A549 treated with ZK216348 at 1 μM for 4 hours (cell line): ENCODE measurements at places on chromosomes 3 and 15. TPM values are rescaled to one million over a fixed set of nuclear protein-coding genes. Genes with fewer than 3 reads are reported as not detected.

The SI gene
- total RNA-seq = not detected in 5 replicates

The HOMER2 gene
- 15.2 to 19.3 TPM (median 15.5 TPM) in 5 replicates for total RNA-seq

The TUSC7 gene
- not detected in 5 replicates for total RNA-seq

The CCDC39 gene
- total RNA-seq = not detected in 5 replicates

The ZIC4 gene
- not detected in 5 replicates for total RNA-seq

The MAGEF1 gene
- 23.4 to 29.4 TPM (median 28.7 TPM) in 5 replicates for total RNA-seq

The MESP2 gene
- total RNA-seq = 0.44 to 0.95 TPM (median 0.65 TPM) in 4 of 5 replicates, not detected in the other

The SHQ1 gene
- total RNA-seq = 16.2 to 22.7 TPM (median 17.4 TPM) in 5 replicates

The SIDT1 gene
- total RNA-seq = 0.42 to 0.90 TPM (median 0.58 TPM) in 5 replicates

The ZCWPW2 gene
- not detected in 5 replicates for total RNA-seq

The SNTN gene
- total RNA-seq = not detected in 5 replicates

The ZNF619 gene
- 1.6 to 2.8 TPM (median 1.8 TPM) in 5 replicates for total RNA-seq

The FBXL2 gene
- total RNA-seq = 6.4 to 9.5 TPM (median 8.6 TPM) in 5 replicates

The SCAANT1 gene
- total RNA-seq = not detected in 5 replicates

The STAB1 gene
- 0.09 to 0.14 TPM in 2 of 5 replicates, not detected in the others for total RNA-seq

The FBXO40 gene
- not detected in 5 replicates for total RNA-seq

The RETNLB gene
- total RNA-seq = not detected in 5 replicates

The GHSR gene
- not detected in 5 replicates for total RNA-seq

The TNNC1 gene
- 0.87 to 2.3 TPM (median 1.2 TPM) in 5 replicates for total RNA-seq

The CALML4 gene
- total RNA-seq = 6.7 to 9.2 TPM (median 8.0 TPM) in 5 replicates

The HTR3E gene
- not detected in 5 replicates for total RNA-seq

The INKA1 gene
- total RNA-seq = 1.1 to 3.0 TPM (median 2.3 TPM) in 5 replicates

The STRIT1 gene
- total RNA-seq = not detected in 5 replicates

The KLF15 gene
- total RNA-seq = 0.11 to 0.30 TPM (median 0.13 TPM) in 5 replicates

The KBTBD13 gene
- not detected in 5 replicates for total RNA-seq

The TAMM41 gene
- 26.2 to 31.5 TPM (median 29.0 TPM) in 5 replicates for total RNA-seq

The TM6SF1 gene
- 0.11 to 0.13 TPM in 2 of 5 replicates, not detected in the others for total RNA-seq

The FSIP1 gene
- total RNA-seq = 0.33 to 1.0 TPM (median 0.62 TPM) in 5 replicates

The CDHR4 gene
- 0.13 to 0.35 TPM (median 0.23 TPM) in 5 replicates for total RNA-seq

The TSEN2 gene
- total RNA-seq = 17.2 to 20.9 TPM (median 18.7 TPM) in 5 replicates

The ITIH1 gene
- not detected in 5 replicates for total RNA-seq

The C3orf20 gene
- not detected in 5 replicates for total RNA-seq

The TTBK2 gene
- total RNA-seq = 0.90 to 2.9 TPM (median 2.0 TPM) in 5 replicates

The CEMIP gene
- 0.82 to 1.8 TPM (median 1.2 TPM) in 5 replicates for total RNA-seq
